ENCODE measurements at places on chromosomes 3 and 15. TPM values are rescaled to one million over a fixed set of nuclear protein-coding genes. Genes with fewer than 3 reads are reported as not detected.

GRCh38 chr15:66625974-66626373 lies 60.2 kb upstream of the LCTL start:
- DNase-seq = no peak

- no peak for DNase-seq
Measured at GRCh38 chr3:50352781-50353180, 2.1 kb downstream of the CYB561D2 start.

SLC6A20 gene
- not detected for polyA plus RNA-seq

GRCh38 chr3:147760941-147761340 lies 351.8 kb downstream of the ZIC1 start:
- no peak for DNase-seq

PTX3 gene
- 131 TPM for polyA plus RNA-seq

DNA sequence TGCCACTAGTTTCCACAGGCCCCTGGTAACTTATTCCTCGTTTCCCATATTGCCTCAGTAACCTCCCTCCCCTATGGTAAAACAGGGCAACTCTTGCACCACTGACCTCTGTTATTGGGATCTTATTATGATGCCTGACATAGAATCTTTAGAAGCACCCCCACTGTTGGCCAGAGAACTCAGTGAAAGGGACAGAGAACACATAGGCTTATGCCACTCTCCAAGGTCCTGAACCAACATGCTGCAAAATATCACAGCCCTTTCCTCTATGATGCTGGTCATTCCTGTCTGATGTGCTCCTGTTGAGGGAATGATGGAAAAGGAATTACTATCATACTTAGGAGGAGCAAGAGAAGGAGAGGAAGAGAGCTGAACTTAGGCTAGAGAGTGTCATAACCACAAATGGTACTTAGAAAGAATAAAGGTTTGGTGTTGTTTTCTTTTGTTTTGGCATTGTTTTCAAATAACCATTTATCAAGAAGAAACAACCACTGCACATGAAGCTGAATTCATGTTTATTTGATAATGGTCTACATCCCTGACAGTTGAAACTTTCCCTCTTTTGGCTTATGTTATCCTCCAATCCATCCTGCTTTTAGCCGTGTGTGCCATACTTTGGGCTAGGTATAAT lies 330.2 kb downstream of the EPHB1 start:
- DNase-seq = peak; percentile 1

DNA sequence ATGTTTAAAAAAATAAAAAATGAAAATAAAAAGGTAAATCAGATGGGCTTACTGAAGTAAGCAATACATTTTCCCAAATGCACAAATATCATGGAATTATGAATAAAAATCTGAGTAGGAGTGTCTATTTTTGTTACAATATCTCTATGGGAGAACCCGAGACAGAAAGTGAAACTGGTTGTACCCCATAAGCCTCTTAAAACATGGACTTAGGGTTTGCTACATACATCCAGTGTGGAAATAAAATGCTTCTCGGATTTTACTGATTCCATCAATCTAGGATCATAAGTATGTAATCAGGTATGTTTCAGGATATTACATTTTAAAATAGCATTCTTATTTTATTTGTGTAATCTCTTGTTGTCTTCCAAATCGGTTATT lies 177.8 kb upstream of the CDIN1 start:
- no peak for DNase-seq

DNA sequence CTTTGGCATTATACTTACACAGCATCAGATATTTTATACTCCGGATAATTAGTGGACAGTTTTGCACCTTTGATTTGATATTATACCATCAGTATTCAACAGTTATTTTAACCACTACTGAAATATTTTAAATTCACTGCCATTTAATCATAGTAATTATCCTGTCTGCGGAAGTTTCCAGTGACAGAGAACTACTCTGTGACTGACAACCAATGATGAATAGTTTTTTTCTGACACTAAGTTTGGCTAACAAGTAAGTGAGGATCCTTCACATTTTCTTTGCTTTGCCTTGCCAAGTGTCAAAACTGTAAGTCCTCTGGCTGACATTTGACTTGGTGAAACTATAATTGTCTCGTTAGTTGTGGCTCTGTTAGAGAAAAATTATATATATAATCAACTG lies 30.5 kb upstream of the GOLGA8B start:
- DNase-seq = no peak

- no peak for DNase-seq
Measured at GRCh38 chr3:186060222-186060621, 48.7 kb downstream of the ETV5 start.

GRCh38 chr3:12452361-12453330 lies 31.6 kb upstream of the TSEN2 start:
- DNase-seq = no peak

TRPM1 gene
- polyA plus RNA-seq = 0.54 TPM

GRCh38 chr3:23592961-23593931 lies 212.5 kb upstream of the UBE2E1 start:
- DNase-seq = no peak

GRCh38 chr3:134064081-134064480 lies 34.4 kb upstream of the SLCO2A1 start:
- DNase-seq = no peak

ALDH1L1 gene
- polyA plus RNA-seq = not detected

TMEM212 gene
- 0.14 TPM for polyA plus RNA-seq

- peak; percentile 16 for DNase-seq
Measured at GRCh38 chr3:170117134-170117533, 64.4 kb downstream of the PHC3 start.

DNA sequence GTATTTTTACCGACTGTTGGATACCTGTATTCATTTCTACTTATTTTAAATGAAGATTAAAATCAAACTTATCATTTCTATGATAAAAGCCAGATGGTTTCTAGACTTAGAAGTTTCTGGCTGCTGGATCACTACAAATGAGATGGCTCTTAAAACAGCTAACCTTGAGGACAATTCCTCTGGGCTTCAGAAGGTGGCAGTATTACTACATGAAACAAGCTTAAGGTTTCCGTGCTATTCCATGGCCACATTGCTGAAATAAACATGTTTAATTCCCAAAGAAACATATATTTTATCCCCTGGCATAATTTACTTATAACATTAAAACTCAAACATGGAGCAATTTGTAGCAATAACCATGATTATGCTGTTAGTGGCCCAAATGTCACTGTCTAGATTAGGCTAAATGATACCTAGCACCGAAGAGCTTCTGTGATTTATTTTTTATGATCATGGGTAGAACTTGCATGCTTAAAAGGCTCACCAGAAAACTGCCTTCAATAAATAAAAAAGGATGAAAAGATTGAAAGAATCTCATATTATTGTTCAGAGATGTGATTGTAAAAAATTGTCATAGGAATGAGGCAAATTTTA lies 204.0 kb upstream of the NANOGP8 start:
- DNase-seq = peak; percentile 71

DUOX2 gene
- 0.02 TPM for polyA plus RNA-seq

DNA sequence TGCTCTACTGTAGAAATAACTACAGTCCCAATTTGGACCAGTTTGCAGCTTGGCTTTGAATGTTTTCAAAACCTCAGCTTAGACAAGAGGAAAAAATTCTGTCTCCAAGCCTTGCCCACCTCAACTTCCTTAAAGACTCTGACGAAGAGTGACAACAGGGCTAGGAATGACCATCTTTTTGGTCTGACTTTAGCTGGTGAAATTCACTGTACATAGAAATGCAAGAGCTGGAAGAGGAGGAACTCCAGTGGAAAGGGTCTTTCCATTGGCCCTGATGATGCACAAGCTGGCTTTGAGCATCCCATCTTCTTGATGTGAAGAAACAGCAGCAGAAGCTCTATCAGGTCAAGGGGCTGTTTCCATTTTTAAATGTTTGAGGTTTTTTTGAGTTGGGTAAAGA lies 22.7 kb upstream of the SH3BP5 start:
- no peak for DNase-seq

- DNase-seq = no peak
Measured at GRCh38 chr3:53843195-53844177, 2.7 kb downstream of the CHDH start.

DNA sequence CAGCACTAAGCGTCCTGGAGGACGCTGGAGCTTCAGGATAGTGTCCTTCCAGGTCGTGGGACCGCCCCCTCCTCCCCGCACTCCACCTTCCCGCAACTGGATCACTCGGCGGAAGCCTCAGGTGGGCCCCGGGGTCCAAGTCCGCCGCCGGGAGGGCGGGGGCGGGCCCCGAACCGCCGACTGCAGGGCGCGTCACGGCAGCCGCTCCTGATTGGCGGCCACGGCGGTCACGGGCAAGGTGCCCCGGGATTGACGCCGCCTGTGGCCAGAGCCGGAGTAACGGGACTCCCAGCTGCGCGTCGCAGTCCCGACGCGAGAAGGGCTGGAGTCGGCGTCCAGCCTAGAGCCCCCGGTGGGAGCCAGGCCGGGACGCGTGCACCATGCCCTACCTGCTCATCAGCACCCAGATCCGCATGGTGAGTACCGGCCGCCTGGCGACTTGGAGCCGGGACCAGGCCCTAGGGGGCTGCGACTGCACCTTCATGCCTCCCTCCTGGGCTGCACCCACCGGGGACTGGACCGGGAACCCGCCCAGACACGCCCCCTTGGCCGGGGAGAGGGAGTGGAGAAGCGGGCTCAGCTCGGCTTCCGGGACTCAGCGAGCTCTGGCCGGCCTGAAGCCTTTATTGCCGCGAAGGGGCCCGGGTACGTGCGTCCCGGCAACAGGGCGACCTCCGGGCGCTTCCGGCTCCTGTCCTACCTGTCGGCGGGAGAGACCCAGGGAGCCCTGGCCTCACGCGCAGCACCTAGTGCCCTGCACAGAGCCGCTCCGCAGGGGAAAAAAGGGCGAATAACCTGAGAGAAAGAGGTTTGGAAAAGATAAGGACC lies at the start of gene GCHFR:
GCHFR (plus strand) TSS at position 268 of the 828 bp plus-strand sequence; CDS start at position 381, 113 bp downstream.
- DNase-seq = peak; percentile 73

GATA2 gene
- polyA plus RNA-seq = 28.8 TPM

- DNase-seq = no peak
Measured at GRCh38 chr3:126264952-126265351, 84.6 kb upstream of the ALDH1L1 start.

GRCh38 chr15:80049046-80049445 lies 10.4 kb upstream of the ZFAND6 start:
- no peak for DNase-seq

TMEM207 gene
- not detected for polyA plus RNA-seq

GRCh38 chr15:77525400-77525811 lies 104.7 kb downstream of the HMG20A start:
- no peak for DNase-seq

KLHL40 gene
- polyA plus RNA-seq = not detected

DNA sequence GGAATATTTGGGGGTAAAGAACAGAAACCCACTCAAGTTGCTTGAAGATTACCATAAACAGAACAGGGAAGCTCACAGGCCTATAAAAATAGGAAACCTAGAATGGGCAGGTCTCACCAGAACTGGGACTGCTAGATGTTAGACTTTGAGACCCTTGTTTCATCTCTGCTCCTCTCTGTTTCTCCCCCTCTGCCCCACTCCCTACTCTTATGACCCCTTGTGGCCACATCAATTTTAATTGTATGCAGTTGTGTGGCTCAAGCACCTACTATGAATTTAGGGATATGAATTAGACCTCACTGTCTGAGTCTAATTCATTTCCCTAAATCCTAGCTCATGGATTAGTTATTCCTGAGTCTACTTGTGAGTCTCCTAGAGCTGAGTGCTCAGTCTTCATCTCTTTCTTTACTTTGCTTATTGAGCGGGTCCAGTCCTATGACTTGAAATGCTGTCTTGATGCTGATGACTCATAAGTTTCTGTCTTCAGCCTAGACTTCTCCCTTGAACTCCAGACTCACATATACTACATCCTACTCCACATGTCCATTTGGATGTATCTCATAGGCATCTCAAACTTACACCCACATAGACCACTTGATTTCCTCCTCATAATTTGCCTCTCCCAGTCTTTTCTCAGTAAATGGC lies 78.7 kb downstream of the ITPR1 start:
- DNase-seq = peak; percentile 44

DNA sequence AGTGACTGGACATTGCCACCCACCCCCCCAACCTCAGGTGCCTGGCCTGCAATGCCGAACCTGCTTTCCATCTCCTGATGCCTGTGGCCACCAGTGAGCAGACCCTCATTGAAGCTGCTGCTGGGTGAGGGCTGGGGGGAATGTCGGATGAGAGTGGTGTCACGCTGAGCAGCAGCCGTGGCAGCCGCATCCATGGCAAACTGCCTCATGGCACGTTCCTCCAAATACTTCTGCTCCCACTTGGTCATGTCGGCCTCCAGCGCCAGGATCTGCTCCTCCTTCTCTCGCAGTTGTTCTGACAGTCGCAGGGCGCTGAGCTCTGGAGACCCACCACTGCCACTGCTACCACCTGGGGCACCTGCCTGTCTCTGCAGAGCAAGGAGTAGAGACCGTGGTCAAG lies 14.2 kb downstream of the AMOTL2 start:
- no peak for DNase-seq

CPN2 gene
- polyA plus RNA-seq = not detected

DNA sequence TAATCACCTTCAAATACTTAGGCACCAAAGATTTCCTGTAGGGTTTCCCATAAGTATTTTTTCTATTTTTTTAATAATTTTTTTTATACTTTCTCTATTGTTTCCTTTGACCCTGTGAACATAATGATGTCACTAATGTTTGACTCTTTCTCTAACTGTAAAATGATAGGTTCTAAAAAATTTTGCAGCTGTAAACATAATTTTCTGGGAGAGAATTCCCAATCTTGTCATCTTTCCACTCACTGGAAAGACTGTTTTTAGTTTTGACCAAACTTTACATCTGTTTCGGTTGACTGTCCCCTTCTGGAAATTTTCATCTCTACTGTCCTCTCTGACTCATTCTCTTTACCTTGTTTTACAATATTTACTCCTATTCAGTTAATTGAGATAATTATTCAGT lies 5.5 kb upstream of the EPHA3 start:
- DNase-seq = no peak

DNA sequence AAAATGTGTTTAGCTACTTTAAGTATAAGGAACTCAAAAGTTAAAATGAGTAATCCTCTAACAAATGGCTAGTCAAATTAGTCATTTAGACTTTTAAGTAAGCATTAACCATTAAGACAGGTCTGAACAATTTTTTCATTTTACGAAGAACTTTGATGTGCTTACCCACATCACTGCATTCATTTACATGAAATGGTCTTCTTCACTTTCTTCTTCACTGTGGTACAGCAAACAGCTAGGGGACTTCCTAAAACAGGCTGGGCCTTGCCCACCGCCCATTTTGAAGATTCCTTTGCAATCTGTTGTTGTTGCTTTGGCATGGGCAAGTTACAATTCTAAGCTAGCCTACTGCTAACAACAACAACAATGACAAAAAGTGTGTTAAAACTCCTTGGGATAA lies 67.4 kb downstream of the CBLB start:
- DNase-seq = no peak

- no peak for DNase-seq
Measured at GRCh38 chr3:45143673-45144671, 2.2 kb downstream of the CDCP1 start.

GOLGA6L7 gene
- polyA plus RNA-seq = not detected

DNA sequence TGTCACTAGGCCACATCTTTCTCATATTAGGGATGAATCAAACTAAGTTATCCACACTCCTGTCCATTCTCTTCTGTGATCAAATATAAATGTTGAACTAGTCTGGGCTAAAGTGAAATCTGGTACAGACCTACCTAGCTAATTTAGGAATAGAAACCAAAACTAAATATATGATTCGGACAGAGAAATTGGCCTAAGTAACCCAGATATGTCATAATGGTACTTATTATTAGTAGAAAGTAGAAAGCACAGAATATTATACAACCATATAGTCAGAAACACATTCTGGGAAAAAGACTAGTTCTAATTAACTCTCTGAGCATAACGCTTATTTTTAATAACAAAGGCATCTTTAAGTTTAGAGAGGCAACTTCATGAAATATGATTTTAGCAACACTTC lies 389.0 kb downstream of the LSAMP start:
- no peak for DNase-seq

- no peak for DNase-seq
Measured at GRCh38 chr3:119697394-119697793, 5.4 kb upstream of the CFAP91 start.

- DNase-seq = peak; percentile 61
Measured at GRCh38 chr15:30985081-30985531, 6.3 kb downstream of the MTMR10 start.

Measured in endothelial cell of umbilical vein (primary cell).